COR-L47 (cell line): ENCODE measurements at places on chromosomes 16 and 17.

GRCh38 chr16:16861546-16861945 is 482.6 kb downstream of the NPIPA7 start:
- no peak for DNase-seq

GRCh38 chr17:80882323-80882722 is 109.3 kb upstream of the CHMP6 start:
- DNase-seq: no peak

DNA sequence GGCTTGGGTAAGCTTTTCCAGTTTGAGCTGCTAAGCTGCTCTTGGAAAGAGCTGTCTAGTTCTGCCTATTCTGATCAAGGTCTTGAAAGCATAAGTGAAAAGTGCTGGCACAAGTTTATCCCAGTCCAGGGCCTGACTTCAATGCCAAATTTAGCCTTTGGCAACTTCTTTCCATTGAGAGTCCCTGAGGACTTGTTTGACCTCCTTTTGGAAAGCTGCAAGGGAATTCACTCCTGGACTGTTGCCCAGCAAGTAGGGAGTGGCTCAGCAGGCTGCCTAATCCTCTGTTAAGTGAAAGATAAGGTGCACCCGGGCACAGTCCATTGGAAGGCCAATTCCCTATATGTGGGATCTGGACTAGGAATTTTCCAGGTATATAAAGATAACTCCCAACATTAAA is 16.0 kb upstream of the TANC2 start:
- no peak for DNase-seq

DNA sequence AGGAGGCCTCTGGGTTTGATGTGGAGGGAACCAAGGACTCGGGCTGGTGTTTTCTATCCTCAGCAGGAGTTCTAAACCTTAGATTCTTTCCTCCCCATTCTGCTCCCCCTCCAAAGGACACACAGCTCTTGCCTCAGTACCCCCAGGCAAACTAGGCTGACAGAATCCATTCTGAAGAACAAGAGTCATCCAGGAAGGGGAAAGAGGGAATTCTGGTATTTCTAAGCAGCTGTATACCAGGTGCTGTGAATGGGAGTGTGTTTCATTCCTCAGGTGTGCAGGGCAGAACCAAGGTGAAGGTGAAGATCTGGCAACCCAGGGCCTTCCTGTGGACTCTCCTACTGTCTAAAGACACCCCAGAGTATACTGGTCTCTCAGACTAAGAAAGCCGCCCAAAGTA is 4.1 kb downstream of the INPP5K start:
- no peak for DNase-seq

GRCh38 chr17:42068979-42069378 is 18.6 kb upstream of the C17orf113 start:
- DNase-seq: no peak

- peak; percentile 41 for DNase-seq
Observed at GRCh38 chr16:53864819-53865493, 161.0 kb downstream of the FTO start.
